ENCODE measurements at places on chromosomes 2 and 18. TPM values are rescaled to one million over a fixed set of nuclear protein-coding genes. Genes with fewer than 3 reads are reported as not detected.

DNA sequence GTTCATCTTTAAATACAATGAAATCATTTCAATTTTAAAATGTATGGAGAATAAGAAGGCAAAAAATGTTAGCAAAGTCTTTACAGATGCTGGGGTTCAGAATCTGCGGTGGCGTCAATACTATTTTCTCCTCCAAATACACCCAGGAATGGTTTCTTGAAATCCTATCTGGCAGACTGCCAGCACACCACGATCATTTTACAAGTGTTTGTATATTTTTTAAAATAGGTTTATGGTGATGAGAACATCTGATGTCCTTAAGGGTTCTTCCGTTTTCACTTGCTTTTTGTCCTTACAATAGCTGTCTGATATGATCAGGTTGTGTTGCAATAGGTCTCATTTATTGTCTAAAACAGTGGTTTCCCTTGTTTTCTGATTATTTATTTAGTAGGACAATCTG lies 89.6 kb downstream of the CMPK2 start:
- DNase-seq, result no peak

DNA sequence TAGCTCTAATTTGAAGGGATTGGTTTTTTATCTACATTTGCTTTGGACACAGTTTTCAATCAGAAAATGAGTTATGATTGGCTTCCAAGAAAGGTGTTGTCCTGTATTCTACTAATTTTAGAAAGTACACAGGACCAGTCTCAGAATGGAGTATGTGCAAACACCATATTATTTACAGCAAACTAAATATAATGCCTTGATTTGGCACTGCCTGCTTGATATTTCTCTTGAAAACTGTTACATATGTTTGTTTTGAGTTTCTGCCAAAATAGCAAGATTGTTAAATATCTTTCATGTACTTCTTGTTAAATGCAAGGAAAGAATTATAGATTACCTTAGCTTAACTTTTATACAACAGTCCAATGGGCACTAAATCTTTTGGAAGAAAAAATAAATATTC lies 694.9 kb downstream of the KCNJ3 start:
- no peak for DNase-seq

DNA sequence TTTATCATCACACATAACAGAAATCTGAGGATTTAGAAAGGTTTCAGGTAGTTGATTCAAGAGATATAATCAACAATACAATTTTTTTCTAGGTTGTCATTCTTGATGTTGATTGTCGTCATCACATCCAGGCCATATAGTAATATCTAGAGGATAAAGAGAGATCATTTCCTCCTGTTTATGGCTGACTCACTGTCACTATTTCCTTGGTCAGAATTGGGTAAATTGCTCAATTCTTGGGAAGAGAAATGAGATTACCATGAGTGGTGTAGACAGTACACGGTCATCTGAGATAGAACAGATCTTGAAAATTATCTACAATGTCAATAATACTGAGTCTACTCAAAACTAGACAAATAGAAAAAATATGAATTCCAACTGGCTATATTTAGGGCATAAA lies 78.8 kb downstream of the ZNF804A start:
- no peak for DNase-seq

- no peak for DNase-seq
Observed at GRCh38 chr2:128797533-128797932, 478.9 kb upstream of the HS6ST1 start.

DNA sequence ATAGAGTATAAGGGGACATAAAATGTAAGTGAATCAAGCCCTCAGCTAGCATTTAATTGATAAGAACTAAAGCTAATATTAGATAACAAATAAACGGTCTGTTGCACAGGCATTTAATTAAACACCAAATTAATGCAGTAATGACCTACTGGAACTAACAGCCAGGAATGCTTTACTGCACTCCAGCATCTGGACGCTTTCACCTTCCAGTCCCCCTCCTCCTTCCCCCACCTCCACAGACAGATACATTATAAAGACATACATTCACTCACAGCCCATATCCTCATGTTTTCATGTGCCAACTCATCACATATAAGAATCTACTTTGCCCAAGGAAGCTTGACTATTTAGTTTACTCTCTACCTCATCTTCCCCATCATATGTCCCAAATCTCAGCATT lies 337.4 kb upstream of the PIK3C3 start:
- no peak for DNase-seq

- peak; percentile 18 for DNase-seq
Observed at GRCh38 chr18:77271576-77272481, 22.2 kb downstream of the GALR1 start.

DNA sequence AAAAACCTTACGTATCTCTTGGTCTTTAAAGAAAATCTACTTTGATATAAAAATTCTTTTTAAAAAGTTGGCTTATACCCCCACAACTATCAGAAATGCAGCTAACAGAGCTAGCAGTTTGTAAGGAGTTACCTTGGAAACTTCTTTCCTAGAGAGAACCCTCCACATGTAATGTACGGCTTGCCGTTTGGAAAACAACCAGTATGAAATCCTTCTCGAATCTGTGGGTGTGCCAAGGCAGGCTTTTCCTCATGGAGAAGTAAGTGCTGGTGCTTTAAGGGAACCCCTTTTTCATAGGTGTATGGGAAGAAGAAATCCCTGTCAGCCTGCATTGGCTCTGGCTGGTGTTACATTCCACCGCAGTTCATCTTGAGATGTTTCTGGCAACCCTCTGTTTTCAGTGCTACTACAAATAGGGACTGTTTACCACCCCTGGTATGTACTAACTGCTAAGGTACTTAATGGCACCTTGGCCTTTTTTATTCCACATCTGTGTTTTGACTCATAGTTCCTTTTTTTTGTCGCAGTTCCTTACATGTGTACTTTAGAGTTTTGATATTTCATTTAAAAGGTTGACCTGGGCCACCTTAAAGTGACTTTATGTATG lies 248.4 kb downstream of the FHOD3 start:
- no peak for DNase-seq

- no peak for DNase-seq
Observed at GRCh38 chr2:131058920-131059319, 34.3 kb downstream of the FAM168B start.

DNA sequence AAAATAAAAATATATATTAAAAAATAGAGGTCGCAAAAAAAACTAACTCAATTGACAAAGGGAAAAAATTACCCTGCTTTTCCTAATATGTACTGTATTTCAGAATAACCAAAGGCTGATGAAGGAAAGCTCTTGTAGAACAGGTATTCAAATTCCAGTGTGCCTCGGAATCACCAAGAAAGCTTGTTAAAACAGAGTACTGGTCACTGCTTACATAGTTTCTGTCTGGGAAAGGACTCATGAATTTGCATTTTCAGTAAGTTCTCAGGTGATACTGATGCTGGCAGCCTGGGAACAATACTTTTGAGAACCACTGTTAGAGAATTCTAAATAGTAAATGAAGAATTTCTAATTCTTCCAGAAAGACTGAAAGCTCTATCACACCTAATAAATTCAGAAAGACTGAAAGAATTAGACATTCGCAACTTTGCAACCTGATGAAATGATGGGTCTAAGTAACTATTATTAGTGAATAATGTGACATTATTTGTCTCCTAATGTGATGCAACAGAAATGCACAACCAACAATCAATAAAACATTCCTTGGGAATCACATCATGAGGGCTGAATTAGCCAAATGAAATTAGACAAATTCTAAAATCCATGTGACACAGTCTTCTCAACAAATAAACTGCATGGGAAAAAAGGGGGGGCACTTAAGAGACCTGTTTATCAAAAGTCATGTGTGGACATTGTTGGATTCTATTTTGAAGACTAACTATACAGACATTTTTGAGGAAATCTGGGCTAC lies 21.9 kb downstream of the RPRD1A start:
- DNase-seq, result no peak

Gene ZNF514
- total RNA-seq, result 2.7 TPM

Gene SLC4A3
- 2.6 TPM for total RNA-seq

Gene NGEF
- total RNA-seq, result 7.8 TPM

Gene COL3A1
- total RNA-seq, result 103 TPM

Gene SERPINE2
- total RNA-seq, result 246 TPM
